ENCODE measurements at places on chromosomes 7 and 10.

DNA sequence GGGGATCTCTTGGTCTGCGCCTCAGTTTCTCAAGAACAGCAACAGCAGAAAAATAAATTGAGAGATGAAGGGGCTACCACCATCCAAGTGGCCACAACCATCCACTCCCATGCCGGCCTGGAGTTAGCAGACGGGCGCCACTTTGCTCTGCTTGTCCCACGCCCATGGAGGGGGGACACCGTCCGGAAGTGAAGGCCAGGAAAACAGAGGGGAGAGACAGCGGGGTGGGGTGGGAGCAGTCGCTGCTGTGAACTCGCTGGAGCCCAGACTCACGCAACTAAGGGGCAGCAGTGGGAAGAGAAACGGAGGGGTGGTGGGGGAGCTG is 135.4 kb downstream of the KIF20B start:
- no peak for DNase-seq

GRCh38 chr10:30529373-30529998 is 95.5 kb downstream of the MAP3K8 start:
- peak; percentile 52 for DNase-seq

GRCh38 chr10:67893637-67894036 is 9.2 kb downstream of the SIRT1 start:
- no peak for DNase-seq

- no peak for DNase-seq
Observed at GRCh38 chr7:137576481-137576880, 232.9 kb upstream of the PTN start.

DNA sequence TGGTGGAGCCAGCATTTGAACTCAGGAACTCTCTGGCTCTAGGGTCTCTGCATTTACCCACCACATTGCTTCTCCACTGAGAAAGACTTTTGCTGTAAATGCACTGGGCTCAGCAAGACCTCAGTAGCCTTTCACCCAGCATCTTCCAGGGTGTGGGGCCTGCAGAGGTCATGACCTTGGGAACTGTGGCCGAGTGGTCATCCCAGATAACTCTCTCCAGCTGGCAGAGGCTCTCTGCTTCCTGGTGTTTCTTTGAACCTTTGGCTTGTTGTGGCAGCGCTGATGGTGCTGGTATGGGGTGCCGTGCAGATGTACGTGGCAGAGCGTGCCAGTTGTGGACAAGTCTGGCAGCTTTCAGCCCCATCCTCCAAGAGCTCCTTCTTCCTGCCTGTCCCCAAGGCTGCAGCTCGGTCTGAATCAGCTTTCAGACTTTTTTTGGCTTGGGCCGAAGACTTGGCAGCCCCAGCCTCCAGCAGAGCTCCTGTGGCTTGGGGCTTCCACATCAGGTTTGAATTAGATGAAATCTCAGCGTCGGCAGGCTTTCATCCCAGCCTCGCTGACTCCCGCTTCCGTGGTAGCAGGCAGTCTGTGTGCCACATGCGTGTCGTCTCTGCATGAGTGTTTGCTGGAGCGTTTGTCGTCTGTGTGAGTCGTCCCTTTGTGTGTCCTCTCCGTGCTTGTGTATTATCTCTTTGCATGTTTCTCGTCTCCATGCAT is 21.5 kb downstream of the ADAMTS14 start:
- DNase-seq = no peak

- DNase-seq = no peak
Observed at GRCh38 chr7:127911968-127912511, 119.2 kb downstream of the LRRC4 start.

DNA sequence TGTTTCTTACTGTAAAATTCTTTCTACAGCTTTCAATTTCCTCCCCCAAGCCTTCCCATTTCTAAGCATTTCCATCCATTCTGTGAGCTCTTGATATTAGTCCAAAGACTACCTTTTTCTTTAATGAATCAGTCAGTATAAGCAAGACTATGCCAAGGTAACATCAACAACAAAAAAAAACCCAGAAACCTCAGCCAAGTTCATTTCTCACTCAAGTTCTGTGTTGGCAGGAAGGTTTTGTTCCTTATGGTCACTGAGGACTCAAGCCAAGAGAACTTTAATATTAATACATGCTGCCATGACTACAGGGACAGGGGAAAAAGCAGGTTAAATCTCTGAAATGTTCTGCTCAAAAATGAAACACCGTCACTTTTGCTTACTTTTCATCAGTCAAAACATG is 621.2 kb upstream of the NRP1 start:
- DNase-seq = no peak

- no peak for DNase-seq
Observed at GRCh38 chr10:61989995-61990760, 88.7 kb downstream of the ARID5B start.

DNA sequence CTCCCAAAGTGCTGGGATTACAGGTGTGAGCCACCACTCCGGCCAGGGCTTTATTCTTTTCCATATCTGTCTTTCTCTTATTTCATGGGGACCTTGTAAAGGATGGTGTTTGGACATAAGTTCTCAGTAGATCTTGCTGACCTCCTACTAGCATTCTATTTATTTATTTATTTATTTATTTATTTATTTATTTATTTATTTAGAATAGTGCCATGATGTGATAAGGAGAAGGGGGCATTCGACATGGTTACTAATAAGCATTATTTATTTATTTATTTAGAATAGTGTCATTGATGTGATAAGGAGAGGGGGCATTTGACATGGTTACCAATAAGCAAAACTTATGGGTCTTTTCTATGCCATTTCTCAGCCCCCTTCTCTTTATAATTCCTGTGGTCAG is 176.9 kb downstream of the LRRC4 start:
- no peak for DNase-seq

DNA sequence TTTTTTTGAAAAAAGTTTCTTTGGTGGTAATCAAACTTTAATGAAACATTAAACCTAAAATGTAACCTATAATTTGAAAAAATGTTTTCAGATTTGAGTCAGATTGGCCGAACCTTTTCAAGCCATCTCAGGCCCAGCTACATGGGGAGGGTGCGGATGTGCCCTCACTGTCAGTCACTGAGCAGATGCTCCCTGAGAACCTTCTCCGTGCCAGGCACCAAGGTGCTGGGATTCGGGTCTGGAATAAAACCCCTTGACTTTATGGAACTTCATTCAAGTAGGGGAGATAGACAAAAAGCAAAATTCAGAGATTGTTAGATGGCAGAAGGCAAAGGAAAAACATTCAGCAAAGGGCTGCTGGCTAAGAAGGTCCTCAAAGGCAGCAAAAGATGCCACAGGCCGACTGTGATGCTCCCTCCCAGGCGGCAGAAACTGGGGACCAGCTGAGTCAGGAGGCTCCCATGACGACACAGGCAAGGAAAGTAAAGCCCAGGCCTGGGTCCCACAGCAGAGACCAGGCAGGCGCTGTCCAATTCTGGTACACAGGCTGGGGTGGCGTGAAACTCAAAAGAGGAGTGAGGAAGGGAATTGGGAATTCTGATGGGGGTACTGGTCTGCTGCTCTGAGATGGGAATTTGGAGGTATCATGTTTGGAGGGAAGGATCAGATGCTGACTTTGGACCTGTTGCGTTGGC is 82.2 kb upstream of the DDC start:
- DNase-seq = no peak

DNA sequence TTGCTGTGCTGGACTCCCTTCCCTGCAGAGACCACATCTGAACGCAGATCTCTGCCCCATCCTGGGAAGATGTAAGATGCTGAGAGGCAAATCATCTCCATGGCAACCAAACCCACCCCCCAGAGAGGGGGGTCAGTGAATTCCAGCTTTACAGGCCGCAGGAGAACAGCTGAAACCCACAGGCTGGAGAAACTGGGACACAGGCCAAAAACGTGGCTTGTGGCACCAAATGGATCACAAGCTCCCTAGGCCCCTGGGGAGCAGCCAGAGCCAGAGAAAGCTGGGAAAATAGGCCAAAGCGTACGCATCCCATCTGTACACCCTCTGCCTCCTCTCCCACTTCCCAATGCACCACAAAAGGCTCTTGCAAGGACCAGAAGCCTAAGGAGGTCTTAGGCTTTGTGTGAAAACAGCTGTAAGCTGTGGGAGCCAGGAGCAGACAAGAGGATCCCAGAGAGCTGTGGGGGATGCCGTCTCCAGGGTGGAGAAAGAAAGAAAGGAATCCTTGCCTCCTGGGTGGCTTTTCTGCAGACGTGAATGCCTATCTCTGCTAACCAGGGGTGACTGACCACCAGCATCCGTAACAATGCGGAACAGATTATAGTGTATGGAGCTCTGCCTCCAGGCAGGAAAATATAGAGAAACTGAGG is 59.5 kb downstream of the TMEM130 start:
- DNase-seq = no peak

GRCh38 chr10:120813085-120813484 is 38.1 kb upstream of the WDR11 start:
- DNase-seq = no peak

- no peak for DNase-seq
Observed at GRCh38 chr7:37119296-37119860, 329.3 kb downstream of the ELMO1 start.

DNA sequence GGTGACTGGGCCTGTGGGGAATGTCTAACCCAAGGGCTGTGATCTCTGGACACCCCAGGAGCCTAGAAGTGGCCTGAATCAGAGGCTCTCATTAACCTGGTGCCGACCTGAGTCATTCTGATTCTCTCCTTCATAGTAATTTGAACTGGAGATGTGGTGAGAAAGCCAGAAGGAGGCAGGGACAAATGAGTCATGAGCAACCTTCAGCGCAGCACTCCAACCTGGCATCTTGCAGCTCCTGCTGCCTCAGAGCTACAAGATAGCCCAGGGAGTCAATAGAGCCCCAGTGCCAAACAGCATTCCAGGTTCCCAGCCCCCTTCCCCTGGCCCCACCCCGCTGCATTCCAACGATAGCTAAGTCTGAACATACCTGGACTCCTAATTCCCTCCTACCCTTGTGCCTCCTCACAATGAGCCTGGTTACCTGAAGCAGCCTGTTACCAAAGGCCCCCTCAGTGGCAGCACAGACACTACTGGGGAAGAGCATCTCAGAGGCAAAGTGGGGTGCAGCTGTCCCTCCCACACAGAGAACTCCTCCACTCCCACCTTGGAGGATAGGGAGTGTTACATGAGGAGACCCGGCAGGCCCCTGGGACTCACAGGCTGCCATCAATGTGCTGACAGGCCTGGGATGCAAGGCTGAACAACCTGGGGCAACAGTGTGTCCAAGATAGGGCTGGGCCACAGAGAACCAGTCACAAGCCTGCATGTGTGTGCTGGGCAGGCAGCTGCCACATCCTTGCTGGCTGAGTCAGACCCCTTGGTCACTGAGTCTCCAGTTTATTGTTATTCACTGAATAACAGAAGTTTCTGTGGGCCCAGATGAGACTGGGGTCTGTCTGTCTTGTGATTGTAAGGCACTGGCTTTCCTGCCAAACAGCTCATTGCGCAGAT is 76.8 kb upstream of the LEP start:
- no peak for DNase-seq

DNA sequence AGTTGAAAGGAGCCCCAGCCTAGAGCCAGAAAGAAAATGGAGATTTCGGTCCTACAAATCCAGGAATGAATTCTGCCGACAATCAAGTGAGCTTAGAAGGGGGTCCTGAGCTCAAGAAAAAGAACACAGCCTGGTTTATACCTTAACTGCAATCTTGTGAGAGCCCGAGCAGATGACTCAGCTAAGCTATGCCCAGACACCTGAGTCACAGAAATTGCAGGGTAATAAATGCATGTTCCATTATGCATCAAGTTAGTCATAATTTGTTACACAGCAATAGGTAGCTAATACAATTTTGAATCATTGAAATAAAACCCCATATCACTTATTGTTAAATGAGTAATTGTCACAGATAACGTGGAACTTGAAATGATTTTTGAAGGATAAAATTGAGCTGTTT is 111.8 kb upstream of the FOXP2 start:
- no peak for DNase-seq

DNA sequence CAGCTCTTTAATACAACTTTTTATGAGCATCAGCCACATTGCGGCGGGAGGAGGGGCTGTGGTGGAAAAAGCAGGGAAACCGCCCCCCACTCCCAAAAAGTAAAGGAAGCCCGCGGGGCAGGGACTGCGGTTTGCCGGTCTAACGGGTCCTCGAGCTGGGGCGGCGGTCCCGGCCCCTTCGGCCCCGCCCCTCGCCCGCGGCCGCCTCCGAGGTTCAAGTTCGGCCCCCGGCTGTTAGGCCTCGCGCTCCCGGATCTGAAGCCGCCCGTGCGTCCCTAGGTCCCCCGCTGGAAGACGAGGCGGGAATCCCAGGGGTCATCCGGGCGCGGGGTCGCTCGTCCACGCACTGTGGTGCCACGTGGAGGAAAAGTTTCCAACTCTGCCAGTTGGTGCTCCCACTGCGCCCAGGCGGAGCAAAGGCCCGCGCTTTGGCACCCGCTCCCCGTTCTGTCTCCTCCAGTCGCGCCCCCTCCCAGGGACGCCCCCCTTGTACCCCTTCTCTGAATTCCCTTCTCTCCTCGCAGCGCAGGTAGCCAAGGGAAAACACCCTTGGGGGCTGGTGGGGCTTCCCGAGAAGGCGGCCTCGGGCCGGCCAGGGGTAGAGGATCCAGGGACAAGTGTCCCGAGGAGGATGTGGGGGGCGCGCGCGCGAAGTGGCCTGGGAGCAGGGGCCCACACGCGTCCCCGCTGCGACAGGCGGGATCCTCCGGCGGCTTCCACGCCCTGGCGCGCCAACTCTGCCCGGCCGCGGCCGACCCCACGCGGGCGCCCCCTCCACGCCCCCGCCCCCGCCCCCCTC is 798 bp upstream of the AUTS2 start:
- DNase-seq = no peak

DNA sequence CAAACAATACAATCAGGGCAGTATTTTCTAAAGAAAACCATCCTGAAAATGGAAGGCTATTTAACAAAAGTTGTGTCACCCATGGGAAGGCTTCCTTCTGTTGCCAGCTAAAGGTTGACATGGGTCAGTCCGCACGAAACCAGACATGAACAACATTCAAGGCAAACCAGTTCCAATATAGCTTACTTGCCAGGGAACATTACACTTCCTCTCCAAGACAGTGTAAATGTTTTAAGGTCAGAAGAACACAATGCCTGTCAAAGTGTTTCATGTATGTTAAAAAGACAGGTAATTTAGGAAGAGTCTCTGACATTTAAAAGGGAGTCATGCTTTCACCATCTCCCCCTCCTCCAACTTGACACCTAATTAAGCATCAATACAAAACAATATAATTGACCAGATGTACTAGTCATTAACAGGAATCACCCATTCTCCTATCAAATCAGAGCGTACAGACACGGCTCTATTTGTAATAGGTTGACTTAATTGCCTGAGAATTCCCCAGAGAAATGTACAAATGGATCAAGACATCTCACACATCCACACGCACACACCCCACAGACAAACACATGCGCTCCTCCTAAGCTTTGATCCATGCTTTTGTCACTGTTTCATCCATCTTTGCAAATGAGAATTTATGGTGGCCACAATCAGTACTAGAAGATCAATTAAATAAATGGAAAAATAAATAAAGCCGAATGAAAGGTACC is 69.5 kb downstream of the CACNA2D1 start:
- no peak for DNase-seq

GRCh38 chr7:91240376-91240941 is 23.8 kb upstream of the FZD1 start:
- DNase-seq = no peak

DNA sequence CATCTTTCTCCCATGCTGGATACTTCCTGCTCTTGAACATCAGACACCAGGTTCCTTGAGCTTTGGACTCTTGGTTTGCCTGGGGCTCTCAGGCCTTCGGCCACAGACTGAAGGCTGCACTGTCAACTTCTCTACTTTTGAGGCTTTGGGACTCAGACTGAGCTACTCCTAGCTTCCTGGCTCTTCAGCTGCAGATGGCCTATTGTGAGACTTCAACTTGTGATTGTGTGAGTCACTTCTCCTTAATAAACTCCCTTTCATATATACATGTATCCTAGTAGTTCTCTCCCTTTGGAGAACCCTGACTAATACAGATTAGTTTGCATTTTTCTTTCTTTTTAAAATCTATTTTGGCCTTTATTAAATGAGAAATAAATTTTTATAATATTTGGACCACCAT is 276.2 kb upstream of the SEMA3C start:
- no peak for DNase-seq
